Hematopoietic multipotent progenitor cell treated with erythropoietin and hydrocortisone succinate and interleukin-3 and kit ligand, for 17 days (in vitro differentiated cells): ENCODE measurements at places on chromosomes 16 and 17.

DNA sequence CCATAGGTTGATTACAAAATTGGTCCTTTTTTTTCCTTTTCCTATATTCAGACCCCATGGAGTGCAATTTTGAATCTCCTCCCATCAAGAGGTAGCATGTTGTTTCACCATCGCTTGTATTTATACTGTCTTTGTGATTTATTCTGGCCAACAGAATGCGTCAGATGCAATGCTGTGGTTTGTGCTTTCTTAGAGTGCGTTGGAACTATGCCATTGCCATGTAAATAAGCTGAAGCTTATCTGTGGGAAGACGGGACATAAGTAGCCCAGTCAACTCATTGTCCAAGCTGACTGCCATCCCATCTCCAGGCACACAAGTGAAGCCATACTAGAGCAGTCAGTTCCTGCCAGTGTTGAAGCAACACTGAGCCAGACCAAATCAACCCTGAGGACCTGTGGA is 1339.3 kb upstream of the GOT2 start:
- DNase-seq: no peak

GRCh38 chr17:18985475-18985874 is 19.1 kb downstream of the FAM83G start:
- DNase-seq: no peak

DNA sequence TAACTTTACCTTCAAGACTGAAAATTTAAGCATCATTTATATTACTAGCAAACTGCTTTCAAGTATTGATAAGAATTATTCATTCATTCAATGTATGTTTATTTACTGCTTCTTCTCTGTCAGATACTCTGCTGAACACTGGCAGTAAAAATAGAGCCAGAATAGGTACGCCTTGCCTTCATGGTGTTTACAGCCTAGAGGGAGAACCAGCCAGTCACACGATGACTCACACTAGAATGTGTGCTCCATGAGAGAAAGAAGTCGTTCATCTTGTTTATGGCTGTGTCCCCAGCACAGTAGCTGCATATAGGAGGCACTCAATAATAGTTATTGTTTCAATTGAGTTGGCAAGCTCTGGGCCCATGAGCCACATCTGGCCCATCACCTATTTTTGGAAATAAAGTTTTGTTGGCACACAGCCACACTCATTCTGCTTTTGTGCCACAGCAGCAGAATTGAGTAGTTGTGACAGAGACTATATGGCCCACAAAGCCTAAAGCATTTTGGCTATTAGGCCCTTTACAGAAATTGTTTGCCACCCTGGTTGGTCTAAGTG is 84.2 kb downstream of the TMC6 start:
- DNase-seq: no peak

DNA sequence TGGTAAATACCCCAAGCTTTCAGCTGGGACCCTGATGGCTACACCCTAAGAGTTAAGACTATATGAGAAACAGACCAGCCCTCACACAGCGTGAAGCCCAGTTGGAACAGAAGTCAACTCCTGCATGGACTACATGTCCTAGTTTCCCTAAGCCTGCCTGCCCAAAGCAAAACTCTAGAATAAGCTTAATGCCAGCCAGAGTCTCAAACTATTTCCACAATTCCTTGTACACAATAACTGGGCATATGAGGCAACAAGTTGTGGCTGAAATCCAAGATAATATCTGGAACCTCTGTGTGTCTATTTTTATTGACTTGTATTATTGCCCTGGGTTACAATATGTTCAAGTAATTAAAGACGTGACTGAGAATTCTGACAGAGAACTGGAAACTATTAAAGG is 19.4 kb downstream of the MYH10 start:
- no peak for DNase-seq

DNA sequence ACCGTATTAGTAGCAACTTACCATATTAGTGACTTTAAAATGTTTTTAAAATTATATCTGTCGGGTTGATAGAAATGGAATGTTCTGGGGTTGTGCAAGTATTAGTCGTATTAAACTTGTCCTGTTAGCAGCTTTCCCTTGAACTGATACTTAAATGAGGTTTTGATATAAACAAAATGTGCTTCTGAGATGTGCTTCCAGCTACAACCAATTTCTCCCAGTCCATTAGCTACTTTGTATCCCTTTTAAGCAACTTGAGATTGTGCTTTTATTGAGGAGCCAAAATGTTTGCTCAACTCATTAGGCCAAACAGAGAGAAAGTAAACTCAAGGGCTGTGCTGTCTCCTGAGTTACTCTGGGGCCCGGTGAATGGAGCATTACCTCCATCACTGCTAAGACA is 255.0 kb upstream of the RBFOX1 start:
- no peak for DNase-seq
